Stimulated activated CD8-positive, alpha-beta memory T cell treated with anti-CD3 and anti-CD28 coated beads, Interleukin-7, amount 100 ng/mL, for 48 hours (primary cell): ENCODE measurements at places on chromosomes 3 and 15.

DNA sequence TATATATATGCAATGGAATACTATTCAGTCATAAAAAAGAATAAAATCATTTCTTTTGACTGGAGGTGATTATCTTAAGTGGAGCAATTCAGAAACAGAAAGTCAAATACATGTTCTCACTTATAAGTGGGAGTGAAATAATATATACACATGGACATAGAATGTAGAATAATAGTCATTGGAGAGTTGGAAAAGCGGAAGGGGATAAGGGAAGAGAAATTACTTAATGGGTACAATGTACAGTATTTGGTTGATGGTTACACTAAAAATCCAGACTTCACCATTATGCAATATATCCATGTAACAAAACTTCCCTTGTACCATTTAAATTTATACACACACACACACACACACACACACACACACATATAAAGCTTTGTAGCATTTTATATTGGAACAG, 84.3 kb downstream of the RAP2B start:
- no peak for DNase-seq

- DNase-seq, result no peak
Measured at GRCh38 chr15:45993508-45993907, 358.7 kb downstream of the SQOR start.

DNA sequence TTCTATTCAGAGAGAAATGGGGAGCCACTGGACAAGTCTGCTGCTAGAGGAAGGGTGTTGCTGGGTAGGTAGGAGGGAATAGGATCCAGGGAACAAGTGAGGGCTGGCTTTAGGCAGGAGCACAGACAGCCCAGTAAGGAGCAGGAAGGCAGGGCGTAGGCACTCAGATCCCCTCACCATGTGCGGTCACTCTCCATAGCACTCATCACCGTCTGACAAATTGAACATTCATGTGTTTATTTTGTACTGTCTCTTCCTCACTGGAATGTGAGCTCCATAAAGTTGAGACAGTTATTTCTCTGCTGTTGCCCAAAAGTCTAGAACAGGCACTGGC, 24.2 kb upstream of the LRRC34 start:
- no peak for DNase-seq

DNA sequence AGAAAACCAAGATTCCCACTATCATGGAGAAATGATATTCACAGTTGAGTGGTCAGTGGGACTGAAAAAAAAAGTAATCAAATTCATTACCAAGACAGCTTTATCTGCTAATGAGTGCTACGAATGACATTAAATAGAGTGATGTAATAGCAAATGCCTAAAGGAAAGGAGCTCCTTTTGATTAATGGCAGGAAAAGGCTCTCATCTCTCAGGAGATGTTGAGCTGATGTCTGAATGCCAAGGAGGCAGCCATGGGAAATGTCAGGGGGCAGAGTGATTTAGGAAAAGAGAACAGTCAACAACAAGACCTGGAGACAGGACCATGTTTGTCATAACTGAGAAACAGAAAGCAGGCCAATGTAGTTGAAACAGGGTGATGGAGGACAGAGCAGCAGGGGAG, 96.7 kb upstream of the SNTN start:
- no peak for DNase-seq

- no peak for DNase-seq
Measured at GRCh38 chr15:77836906-77837648, 204.4 kb upstream of the LINGO1 start.

DNA sequence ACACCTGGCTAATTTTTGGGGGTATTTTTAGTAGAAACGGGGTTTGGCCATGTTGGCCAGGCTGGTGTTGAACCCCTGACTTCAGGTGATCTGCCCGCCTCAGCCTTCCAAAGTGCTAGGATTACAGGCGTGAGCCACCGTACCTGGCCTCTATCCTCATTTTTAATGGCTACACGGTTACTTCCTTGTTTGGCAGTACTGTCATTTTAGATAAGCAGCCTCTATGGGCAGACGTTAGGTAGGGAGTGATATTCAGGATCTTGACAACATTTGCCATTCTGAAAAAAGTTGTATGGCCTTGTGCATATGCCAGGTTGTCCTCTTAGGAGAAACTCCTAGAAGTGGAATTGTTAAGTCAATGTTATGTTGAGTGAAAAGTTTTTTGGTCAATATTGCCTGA, 141.7 kb downstream of the ITPR1 start:
- no peak for DNase-seq

GRCh38 chr3:187623285-187623814, 46.8 kb downstream of the SST start:
- DNase-seq, result no peak

DNA sequence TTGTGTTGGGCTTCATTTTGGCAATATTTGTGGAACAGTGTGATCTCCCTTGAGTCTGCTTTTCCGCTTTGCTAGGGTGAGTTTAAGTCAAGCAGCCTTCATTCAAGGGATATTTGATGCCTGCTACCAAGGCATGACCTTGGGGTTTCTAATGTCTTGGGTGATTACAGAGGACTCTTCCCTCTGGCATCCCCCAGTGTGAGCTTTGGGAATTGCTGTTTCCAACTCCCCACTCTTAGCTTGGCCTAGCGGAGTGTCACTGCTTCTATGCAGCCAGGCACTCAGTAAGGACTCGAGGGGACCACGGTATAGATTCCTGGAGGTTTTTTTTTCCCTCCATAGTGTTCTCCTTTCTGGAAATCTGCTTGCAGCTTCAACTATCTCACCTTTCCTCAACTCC, 21.1 kb downstream of the GCNT3 start:
- DNase-seq, result no peak

GRCh38 chr3:17581421-17582080, 160.9 kb downstream of the TBC1D5 start:
- no peak for DNase-seq

- peak; percentile 43 for DNase-seq
Measured at GRCh38 chr3:151171145-151171757, 31.8 kb downstream of the GPR171 start.

DNA sequence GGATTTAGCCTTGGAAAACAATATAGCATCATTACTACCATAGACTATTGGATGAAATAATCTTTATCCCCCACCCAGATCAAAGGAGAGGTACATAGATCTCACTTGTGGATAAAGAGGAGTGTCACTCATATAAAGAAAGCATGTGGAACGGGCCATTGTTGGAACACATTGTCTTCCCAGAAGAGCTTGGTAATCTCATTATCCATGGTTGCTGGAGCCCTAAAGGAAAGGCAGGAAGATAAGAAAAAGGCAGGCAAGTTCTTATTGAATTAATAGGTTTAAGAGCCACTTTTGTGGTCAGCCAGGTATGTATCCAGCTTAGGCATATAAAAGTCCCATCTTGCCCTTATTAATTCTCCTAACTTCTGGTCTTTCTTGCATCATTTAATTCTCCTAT, 659.1 kb downstream of the GRM7 start:
- DNase-seq, result no peak

GRCh38 chr3:142148792-142149672, at the start of gene TFDP2:
TFDP2 (minus strand) TSS chr3:142149544; CDS start chr3:142101749, 47,795 bp downstream.
- peak; percentile 79 for DNase-seq

- no peak for DNase-seq
Measured at GRCh38 chr3:184563561-184563925, 2.0 kb downstream of the EPHB3 start.

DNA sequence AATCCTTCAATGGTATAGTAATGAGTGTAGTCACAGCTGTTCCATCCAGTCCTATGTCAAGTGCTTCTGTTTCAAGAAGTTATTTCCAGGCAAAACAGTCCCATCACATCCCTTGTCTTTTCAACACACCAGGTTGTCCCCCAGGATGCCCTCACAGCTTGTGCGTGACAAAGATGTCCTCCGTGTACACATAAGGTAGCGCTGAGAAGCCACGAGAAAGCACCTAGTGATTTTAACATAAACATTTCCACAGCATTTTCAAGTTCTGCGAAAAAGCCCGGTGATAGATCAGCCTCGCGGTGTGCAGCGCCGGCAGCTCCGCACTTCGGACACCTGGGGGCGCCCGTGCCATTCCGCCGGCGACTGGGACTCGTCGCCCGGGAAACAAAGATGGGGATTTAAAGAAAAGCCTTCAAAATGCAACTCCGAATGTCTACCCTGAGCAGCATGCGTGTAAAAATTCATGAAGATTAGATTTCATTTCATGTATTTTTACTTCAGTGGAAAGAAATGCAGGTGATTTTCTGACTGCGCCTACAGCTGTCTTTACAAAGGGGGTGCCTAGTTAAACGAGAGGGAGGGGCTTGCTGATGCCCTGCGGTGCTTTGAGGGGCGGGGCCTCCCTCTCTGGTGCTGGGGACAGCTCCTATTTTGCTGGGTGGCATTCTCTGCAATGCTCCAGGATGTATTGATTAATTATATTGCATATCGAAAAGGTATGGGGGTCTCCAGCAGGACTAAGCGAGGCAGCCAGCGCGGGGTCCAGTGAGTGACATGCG, 49.9 kb downstream of the KY start:
- DNase-seq, result peak; percentile 28

GRCh38 chr15:69236505-69236904, 62.2 kb upstream of the PAQR5 start:
- no peak for DNase-seq

- DNase-seq, result no peak
Measured at GRCh38 chr3:149554826-149555225, 80.3 kb downstream of the TM4SF4 start.

- DNase-seq, result no peak
Measured at GRCh38 chr3:62604298-62604697, 230.9 kb upstream of the FEZF2 start.
